ENCODE measurements at places on chromosomes 5 and 9.

DNA sequence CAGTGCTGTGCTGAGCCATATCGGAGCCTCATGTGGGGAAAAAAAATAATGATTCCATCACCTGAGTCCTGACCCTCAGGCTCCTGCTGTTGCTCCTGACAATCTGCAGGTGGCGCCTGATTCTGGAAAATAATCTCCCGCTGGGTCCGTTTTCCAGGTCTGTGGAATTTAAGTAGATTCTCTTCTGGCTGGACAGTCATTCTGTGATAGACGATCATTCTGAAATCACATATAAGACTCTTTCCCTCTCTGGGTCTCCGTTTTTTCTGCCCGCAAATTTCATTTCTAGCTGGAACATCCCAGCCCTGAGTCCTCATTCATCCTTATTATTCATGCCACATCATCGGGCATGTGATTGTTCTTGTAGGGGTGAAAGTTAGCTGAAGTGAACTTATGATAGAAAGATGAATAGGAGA, 22.1 kb upstream of the STXBP1 start:
- peak; percentile 52 for DNase-seq

DNA sequence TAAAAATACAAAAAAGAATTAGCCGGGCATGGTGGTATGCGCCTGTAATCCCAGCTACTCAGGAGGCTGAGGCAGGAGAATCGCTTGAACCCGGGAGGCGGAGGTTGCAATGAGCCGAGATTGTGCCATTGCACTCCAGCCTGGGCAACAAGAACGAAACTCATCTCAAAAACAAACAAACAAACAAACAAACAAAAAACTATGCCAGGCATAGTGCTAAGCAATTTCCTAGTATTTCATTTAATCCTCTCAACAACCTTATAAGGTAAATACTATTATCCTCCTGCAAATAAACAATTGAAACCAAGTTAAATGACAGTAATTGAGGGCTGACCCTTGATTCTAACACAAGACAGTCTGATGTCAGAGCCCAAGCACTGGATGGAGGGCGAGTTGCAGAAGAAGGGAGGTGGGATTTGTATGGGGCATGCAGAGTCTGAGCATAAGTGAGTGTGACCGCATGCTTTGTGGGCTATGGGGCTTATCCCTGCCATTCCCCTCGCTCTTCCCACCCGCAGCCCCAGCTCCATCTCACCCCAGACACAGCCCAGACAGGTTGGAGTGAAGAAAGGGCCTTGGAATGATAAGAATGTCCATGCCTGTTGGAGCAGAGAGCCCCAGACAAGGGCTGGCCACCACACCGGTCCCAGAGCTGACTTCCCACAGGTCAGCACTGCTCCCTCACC, 24.3 kb upstream of the RPS14 start:
- DNase-seq, result no peak

- no peak for DNase-seq
These were observed 502.6 kb upstream of the CDH6 start for GRCh38 chr5:30690931-30691330.

GRCh38 chr5:142957528-142957927, 187.4 kb downstream of the ARHGAP26 start:
- DNase-seq, result no peak

DNA sequence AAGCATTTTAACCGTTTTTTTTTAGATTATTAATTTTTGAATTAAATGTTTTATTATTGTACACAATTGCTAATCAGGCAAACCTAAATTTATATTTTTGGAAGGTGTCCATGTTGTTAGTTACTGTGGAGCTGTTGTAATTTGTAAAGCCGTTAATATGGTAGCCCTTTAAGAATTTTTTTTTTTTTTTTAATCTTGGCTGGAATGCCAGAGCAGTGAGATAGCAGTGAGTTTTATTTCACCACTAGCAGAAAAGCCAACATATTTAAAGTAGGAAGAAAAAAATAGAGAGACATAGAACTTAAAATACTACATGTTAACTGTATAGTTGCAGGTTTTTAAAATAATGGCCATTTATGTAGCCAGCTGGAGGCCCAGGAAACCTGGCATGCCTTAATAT, 35.3 kb upstream of the RNF20 start:
- DNase-seq, result no peak

DNA sequence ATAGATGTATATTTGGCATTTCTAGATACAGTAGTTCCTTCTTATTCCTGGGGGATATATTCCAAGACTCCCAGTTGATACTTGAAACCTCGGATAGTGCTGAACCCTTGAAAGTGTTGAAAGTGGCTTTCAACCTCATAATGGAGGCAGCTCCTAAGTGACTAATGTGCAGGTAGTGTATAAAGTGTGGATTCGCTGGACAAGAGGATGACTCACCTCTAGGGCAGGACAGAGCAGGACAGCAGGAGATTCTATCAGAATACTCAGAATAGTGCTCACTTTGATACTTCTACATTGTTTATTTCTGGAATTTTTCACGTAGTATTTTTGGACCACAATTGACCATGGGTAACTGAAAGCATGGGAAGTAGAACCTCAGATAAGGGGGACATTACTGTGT, 1138.9 kb upstream of the WWC1 start:
- no peak for DNase-seq

DNA sequence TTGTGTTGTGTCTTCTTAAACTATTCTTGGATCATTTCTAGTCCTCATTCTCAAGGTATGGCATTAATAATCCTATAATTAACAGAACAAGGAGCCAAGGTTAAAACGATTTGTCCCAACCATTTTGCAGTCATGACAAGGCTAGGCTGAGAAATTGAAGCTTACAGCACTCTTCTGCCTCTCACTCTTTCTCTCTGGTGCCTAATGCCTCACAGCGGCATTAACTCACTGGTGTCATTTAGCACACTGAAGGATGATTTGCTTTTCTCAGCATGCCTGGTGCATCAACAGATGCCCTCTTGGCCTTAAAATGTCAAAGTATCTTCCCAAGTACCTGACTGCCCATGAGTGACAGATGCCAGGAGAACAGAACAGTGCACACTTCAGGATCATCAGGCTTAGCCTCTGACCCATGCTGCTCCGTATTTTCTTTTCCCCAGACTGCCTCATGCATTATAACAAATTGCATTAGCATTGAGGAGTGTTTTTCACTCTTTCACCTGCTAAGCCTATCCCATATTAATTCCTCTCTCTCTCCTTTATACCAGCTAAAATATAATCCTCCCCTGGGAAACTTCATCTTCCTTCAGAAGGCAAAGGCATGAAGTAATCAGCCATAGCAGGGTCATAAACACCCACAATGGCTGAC, 61.1 kb upstream of the SV2C start:
- DNase-seq, result no peak

DNA sequence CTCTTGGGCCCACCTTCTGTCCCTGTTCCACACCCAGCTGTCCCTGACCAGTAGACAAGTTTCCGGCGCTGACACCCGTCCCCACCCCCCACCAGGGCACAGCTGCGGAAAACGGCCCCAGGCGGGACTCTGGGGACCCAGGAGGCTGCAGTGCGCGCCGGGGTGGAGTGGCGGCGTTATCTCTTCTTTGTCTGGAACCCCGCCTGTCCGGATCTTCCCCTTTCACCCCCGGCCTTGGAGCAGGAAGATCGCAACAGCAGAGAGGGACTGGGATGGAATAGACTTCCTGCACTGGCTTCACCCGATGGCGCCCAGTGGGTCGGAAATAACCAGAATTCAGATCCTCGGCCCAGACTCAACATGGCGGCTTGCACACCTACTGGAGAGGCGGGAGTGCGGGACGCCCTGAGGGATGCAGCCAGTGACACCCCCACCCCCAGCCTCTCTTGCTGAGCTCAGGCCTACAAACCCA, 4.7 kb downstream of the PAX5 start:
- DNase-seq, result no peak

- DNase-seq, result no peak
These were observed 57.6 kb downstream of the DPYSL3 start for GRCh38 chr5:147452165-147452811.

DNA sequence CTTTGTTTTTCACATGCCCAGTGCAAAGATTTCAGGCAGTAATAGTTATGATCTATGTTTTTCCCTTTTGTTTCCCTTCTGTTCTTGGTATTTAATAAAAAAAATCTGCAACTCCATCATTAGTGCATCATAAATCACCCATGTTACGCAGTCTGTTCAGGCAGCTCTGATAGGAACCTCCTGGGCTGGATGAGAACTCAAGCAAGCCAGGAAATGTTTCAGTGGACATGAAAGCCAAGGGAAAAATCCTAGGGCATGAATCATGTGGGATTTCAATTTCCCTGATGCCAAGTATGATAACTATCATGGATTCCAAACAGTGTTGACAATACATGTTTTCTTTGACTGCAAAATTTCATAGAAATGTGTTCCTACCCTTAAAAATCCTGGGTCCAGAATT, 119.7 kb upstream of the TARS1 start:
- no peak for DNase-seq

- no peak for DNase-seq
These were observed 77.6 kb downstream of the ALDH1A1 start for GRCh38 chr9:72875221-72875620.

Measured in DMS153 (cell line).